SK-N-MC (cell line): ENCODE measurements at places on chromosomes 4 and X.
A peak's percentile ranks its signal among the peaks of the same experiment; 100 is the strongest.

DNA sequence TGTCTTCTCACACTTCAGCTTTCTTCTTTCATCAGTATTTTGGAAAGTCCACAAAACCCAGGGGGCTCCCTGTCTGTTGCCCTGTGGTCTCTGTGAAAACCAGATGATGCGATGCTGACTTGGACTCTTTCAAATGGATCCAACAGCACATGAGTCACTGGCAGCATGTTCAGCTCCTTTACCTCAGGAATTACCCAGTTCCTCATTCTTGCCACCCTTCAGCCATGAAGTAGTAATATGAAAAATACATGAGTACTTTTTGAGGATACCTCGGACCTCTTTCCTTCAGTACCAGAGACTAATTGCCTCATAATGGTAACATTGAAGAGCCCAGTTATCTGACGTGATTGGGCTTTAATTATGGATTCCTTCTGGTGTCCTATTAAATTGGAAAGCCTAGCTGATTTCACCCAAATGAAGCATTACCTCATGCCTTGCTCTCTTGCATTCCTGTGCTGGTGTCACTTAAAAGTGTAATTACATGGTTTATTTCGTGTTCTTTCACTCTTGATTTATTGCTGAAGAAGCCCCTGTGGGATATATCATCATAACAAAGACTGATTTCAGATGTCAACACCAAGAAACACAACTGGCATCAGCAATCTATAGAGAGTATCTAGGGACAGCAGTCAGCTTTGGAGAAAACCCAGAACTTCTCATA is 63.4 kb downstream of the NFKB1 start:
- DNase-seq: no peak

GRCh38 chrX:124232523-124233201 is 99.8 kb upstream of the TEX13D start:
- DNase-seq: no peak

- DNase-seq: no peak
These were observed 89.7 kb downstream of the ARHGAP10 start for GRCh38 chr4:147821555-147821954.

DNA sequence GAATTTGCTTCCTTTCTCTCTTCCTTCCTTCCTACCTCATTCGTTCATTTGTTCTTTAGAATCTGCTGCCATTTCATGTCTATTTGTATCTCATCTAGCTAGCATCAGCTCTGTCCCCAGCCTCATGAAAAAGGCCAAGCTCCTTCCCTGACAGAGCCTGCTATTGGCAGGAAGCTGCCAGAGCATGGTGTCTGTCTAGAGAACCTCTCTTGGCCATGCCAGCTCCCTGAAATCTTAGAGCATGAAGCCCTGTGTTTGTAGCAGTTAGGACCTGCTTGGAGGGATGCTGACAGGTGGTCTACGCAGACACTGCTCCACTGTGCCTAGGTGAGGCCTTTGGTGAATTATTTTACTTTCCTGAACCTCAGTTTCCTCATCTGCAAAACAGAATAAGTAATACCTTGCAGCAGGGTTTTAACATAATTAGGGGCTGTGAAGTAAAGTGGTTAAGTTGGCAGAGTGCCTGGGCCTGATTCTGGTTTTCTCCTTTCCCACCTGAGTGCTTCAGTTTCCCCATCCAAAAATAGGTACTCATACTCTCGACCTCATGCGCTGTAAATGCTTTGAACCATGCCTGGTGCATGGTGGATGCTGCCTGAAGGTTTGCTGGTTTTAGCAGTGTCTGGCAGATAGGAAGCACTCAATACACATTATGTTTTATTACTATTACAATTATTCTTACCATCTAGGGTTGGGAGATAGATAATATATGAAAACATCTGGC is 4.7 kb downstream of the PTTG2 start:
- no peak for DNase-seq

DNA sequence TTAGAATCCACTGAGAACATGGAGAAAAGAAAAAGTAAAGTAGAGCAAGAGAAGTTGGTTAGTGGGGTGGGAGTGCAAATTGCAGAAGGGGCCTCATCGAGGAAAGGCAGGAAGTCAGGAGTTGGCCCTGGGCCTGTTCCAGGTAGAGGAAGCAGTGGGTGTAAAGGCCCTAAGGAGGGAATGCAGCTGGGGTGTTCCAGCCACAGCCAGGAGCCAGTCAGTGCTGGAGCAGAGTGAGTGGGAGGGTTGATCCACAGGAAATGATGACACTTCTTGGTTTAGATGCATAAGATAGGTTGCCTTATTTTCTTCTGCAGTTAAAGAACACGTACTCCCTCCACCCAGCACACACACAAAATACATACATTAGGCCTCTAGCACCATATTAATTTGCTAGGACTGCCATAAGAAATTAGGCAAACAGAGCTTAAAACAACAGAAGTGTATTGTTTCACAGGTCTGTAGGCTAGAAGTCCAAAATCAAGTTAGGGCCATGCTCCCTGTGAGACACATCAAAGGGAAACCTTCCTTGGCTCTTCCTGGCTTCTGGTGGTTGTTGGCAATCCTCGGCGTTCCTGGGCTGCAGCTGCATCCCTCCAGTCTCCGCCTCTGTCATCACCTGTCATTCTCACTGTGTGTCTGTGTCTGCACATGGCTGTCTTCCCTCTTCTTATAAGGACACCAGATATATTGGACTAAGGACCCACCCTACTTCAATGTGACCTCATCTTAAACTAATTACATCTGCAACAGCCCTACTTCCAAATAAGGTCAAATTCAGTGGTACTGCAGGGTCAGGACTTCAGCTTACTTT is 205.9 kb downstream of the AASDH start:
- peak; percentile 76 for DNase-seq

DNA sequence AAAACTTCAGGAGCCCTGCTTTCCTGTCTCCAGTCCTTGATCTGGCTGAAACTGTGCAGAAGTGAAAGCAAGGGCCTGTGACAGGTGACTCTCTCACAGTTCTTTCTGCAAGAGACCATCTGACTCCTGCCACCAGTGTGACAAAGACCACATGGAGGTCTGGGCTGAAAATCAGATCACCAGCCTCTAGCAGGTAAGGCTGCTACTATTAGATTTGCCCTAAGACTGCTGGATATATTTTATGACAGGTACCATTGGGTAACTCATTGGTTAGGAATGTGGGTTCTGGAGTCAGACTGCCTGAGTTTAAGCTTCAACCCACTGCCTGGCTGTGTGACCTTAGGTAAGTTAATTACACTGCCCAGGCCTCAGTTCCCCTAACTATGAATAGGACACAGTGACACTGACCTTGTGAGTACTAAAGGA is 163.3 kb upstream of the SLC7A11 start:
- DNase-seq: no peak

DNA sequence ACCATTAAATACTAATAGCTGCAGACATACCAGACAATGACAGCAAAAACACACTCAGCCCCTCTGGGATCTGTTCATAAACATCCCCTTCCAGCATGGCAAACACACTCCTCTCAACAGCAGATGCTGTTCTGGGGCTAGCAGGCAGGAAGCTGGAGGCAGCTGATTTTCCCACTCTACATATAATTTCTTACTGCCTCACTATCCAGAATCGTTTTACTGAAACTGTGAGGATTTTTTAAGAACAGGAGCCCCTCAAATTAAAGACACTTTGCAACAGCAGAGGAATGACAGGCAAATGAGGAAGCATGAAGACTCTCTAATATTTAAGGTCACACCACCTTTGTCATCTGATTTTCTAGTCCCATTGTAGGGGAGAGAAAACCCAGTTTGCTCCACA is 2.2 kb downstream of the MAPK10 start:
- no peak for DNase-seq

DNA sequence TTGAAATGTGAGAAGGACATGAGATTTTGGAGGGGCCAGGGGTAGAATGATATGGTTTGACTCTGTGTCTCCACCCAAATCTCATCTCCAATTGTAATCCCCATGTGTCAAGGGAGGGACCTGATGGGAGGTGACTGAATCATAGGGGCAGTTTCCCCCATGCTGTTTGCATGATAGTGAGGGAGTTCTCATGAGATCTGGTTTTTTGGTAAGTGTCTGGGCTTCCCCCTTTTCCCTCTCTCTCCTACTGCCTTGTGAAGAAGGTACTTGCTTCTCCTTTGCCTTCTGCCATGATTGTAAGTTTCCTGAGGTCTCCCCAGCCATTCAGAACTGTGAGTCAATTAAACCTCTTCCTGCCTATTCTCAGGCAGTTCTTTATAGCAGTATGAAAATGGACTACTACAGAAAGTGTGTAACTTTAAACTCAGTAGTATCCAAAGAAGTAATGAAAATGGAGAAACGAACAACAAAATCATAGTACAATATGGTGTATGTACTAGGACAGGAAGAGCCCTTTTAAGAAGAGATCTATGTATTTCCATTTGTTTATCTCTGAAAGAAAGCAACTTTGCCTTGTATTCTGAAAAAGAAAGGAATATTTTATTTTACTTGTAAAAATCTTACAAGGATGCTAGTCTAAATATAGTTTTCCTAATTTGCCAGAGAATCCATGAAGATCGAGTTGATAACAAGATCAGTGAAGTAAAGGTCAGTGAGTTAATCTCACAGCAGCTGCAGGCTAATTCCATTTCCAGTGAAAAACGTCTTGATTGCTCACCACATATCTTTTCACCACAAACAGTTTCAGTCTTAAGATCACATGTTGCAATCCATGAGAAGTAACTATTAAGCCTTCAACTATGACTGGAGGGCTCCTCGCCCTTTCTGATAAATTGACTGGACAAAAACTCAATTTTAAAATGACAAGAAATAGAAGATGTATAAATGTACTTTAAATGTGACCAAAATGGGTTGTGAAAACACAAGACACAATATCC is 20.5 kb downstream of the PKD2 start:
- no peak for DNase-seq

GRCh38 chrX:114075073-114075673 is 508.7 kb upstream of the HTR2C start:
- DNase-seq: no peak

DNA sequence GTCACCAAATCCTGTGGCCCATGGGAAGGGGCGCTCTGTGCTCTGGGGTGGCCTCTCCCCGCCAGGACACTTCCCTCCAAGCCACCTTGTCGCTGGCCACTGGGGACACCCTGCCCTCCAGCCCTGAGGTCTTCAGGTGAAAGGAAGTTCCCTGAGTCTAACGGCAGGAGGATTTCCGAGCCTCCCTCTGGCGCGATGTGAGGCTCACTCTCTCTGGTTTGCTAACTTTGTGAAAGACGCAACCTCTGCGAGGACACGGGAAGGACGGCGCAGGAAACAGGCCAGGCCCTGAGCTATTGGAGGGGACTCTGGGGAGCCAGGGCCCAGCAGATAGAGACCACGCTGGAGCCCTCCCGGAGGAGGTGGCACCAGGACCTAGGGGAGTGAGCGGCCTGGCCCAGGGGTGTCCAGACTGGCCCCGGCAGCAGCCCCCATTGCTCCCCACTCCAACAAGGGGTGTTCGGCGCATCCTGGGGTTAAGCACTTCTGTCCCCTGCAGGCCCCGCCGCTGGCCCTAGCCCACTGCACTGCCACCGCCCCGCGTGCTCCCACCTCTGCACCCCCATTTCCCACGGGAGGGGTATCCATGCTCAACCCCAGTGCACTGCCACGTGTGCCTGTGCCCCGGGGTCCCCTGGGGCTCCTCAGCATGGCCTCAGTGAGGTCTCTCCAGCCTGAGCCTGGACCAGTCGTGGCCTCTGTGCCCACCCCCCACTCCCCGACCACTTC is 72.2 kb upstream of the MXD4 start:
- no peak for DNase-seq

GRCh38 chr4:86446996-86447395 is 87.1 kb upstream of the MAPK10 start:
- no peak for DNase-seq

- DNase-seq: no peak
These were observed 80.9 kb upstream of the MSANTD1 start for GRCh38 chr4:3168029-3168428.

DNA sequence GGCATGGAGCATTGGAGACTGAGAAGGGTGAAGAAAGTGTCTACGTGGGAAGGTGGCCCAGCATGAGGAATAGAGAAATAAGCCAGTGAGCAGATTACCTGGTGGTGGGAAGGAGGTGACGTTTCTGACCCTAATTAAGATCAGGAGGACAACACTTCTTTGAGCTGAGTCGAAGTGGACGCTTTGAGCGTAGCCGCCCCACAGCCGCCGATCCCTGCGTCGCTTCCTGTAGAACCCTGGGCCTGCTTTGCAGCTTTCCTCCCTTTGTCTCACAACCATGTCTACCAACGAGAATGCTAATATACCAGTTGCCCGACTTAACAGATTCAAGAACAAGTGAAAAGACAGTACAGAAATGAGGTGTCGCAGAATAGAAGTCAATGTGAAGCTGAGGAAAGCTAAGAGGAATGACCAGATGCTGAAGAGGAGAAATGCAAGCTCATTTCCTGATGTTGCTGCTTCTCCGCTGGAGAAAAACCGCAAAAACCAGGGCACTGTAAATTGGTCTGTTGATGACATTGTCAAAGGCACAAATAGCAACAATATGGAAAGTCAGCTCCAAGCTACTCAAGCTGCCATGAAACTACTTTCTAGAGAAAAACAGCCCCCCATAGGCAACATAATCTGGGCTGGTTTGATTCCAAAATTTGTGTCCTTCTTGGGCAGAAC is 6.4 kb upstream of the ANTXR2 start:
- no peak for DNase-seq

DNA sequence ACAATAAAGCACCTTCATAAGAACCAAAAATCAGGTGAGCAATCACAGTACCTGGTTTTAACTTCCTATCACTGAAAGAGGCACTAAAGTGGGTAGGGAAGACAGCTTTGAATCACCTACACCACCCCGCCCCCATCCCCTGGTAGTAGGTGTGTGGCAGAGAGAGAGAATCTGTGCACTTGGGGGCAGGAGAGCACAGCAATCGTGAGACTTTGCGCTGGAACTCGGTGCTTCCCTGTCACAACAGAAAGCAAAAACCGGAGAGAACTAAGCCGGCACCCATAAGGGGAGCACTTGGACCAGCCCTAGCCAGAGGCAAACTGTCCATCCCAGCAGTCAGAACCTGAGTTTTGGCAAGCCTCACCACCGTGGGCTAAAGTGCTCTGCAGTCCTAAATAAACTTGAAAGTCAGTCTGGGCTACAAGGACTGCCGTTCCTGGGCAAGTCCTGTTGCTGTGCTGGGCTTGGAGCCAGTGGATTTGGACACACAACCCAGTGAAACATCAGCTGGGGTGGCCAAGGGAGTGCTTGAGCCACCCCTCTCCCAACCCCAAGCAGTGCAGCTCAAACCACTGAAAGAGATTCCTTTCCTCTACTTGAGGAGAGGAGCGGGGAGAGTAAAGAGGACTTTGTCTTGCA is 32.1 kb downstream of the NDUFB11 start:
- DNase-seq: no peak

DNA sequence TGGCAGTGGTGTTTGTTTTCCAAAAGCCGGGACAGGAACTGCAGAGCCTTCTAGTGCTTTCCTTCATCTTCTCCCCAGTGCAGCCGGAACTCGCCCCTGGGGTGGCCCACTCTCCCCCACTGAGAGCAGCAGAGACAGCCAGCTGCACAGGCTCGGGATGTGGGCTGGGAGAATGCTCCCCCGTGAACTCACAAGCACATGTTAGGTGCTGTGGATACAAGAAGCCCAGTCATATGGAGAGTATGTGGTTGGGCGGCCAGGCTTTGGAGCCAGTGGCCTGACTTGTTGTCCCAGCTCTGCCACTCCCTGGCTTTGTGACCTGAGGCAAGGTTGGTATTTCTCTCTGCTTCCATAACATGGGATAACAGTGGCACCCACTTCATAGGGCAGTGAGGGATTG is 9.4 kb upstream of the KIAA0232 start:
- no peak for DNase-seq
